ENCODE measurements at places on chromosomes 2 and 18.

DNA sequence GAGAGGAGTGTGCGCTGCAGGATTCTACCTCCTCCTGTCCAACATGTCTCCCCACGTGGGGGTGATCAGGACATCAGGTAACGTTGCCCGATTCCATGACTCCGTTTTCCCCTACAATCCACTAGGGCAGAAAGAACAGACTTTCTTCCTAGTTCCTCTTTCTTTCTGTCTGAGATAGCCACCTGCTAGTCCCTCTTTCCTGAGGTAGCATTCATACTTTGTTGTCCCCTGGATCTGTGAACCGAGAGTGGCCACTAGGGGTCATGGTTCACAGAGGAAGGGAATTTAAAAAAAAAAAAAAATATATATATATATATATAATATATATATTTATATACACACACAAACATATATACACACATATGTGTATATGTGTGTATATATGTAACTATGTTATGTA lies 210.0 kb upstream of the ZNF521 start:
- peak; percentile 36 for DNase-seq

GRCh38 chr2:187469538-187469937 lies 21.5 kb upstream of the CALCRL start:
- no peak for DNase-seq

DNA sequence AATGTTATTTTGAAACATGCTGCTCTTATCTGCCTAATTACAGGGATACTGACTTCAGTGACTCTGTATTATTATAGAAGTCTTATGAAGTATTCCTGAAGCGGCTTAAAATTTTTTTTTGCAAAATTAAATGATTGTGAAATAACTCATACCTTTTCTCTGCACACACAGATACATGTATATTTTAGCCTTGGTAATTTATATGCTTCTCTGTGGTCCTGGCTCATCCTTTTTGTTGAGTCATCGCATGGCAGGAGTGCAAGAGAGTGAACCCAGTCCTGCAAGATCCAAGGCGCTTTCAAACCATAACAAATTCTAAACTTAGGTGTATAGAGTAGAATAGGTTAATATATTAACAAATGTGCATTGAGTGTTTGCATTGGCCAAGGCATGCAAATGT lies 8.6 kb downstream of the CCNT2 start:
- peak; percentile 48 for DNase-seq

GRCh38 chr2:211766689-211767088 lies 771.9 kb downstream of the ERBB4 start:
- no peak for DNase-seq

DNA sequence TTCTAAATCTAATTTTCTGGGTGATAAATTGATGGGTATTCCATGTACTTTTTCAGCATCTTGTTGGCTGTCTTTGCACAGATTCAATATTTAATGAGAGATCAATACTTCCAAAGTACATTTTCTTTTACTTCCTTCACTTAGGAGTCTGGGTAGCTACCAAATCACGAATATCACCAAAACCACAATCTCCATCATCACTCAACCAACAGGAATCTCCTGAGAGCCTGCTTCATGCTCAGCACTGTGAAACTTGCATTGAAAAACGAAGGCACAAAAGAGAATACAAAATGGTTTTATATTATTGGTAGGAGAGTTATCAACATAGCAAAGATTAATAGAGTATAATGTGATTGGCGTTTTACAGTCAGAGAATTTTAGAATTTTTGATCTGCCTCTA lies 261.5 kb upstream of the DSEL start:
- DNase-seq, result no peak

GRCh38 chr2:23509103-23509502 lies 124.1 kb downstream of the KLHL29 start:
- DNase-seq, result no peak

- no peak for DNase-seq
Observed at GRCh38 chr2:106851087-106851874, 34.7 kb downstream of the ST6GAL2 start.
